ENCODE measurements at places on chromosomes 6 and 20. TPM values are rescaled to one million over a fixed set of nuclear protein-coding genes. Genes with fewer than 3 reads are reported as not detected.

LY6G6F gene
- polyA plus RNA-seq, result not detected

RTN4IP1 gene
- 8.1 TPM for polyA plus RNA-seq

GRCh38 chr20:33664085-33664761 lies 2.1 kb downstream of the C20orf144 start:
- DNase-seq, result peak; percentile 34
- no peaks in the 10 kb centered on the region for H3K27me3 ChIP-seq
- peak overlapping the region; percentile 78 for H3K4me3 ChIP-seq
- H3K27ac ChIP-seq, result peak overlapping the region; percentile 90
- H3K36me3 ChIP-seq, result peaks cover 2% of the 10 kb centered on the region
- H3K4me1 ChIP-seq, result peaks cover 31% of the 10 kb centered on the region

- H3K27me3 ChIP-seq, result no peaks in the 10 kb centered on the region
- H3K4me1 ChIP-seq, result no peaks in the 10 kb centered on the region
- H3K27ac ChIP-seq, result peak overlapping the region; percentile 96
- H3K36me3 ChIP-seq, result peaks cover 19% of the 10 kb centered on the region
- DNase-seq, result no peak
These were observed 483 bp downstream of the SMIM26 start for GRCh38 chr20:18567739-18568091.

DNA sequence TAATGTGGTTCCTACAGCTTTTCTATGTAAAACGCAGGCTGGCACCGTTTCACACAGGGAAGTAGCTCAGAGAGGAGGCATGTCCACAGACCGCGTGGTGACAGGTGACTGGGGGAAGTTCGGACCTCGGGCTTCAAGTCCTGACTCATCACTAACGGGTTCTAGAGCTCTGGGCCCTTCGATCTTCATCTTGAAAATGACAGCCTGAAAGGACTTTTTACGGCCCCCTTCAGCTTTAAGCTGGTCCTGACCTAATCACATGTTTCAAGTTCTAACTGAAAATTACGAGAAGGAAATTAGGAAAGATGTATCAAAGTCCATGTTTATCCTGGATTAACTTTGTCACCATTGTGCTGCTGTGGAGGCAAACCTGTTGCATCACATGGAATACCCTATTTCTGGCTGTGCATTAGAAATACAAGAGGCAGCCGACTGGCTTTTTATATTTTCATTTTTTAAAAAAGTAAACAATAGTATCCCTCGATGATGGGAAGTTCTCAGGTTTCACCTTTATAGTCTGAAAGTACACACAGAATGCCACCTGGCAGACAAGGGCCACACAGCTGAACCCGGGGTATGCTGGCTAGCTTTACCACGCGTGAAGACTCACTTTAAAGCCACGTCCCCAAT lies 2.0 kb downstream of the MAN1A1 start:
- H3K27ac ChIP-seq, result peak overlapping the region; percentile 94
- H3K4me1 ChIP-seq, result no peaks in the 10 kb centered on the region
- H3K4me3 ChIP-seq, result peak overlapping the region; percentile 100
- H3K27me3 ChIP-seq, result no peaks in the 10 kb centered on the region
- DNase-seq, result peak; percentile 87
- peaks cover 2% of the 10 kb centered on the region for H3K36me3 ChIP-seq

DNA sequence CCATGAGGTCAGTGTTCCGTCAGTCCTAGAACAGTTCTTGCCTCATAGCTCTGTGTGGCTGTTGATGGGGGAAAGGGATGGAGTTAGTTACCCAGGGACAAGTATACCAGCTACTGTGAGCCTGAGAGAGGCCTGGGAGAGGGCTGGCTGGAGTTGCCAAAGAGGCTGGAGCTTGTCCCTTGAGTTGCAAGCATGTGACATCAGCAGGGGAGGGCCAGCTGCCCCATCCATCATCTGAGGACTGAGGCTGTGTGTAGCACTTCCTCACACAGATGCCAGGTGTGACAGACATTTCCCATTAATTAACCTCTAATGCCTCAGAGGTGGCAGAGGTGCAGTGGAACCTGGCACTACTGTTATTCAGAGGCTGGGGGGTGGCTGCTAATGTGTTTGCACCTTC lies 131.6 kb downstream of the PHACTR3 start:
- no peak for DNase-seq
- no peaks in the 10 kb centered on the region for H3K27me3 ChIP-seq
- no peaks in the 10 kb centered on the region for H3K36me3 ChIP-seq
- no peaks in the 10 kb centered on the region for H3K4me1 ChIP-seq

ENPP4 gene
- polyA plus RNA-seq, result 4.0 TPM

DNA sequence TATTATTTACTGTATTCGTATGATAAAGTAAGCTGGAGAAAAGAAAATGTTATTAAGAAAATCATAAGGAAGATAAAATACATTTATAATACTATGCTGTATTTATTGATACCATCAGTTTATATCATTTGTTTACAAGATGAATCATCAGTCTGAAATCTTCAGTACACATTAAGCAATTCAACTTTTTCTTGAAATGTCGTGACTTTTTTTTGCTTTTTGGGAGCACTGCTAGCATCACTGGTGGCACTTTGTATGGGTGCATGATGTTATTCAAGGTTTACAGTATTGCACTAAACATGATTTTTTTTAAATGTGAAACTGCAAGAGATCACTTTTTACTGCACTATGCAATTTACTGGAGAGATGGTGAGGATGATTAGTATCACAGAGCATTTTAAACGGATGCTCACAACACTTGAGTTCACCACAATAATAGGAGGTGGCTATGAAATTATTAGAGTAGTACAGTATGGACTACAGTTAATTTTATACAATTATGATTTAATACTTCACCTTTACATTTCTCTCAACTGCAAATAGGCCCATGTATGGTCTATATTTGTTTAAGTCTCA lies 85.9 kb downstream of the SNAP25 start:
- no peak overlapping the region for H3K27ac ChIP-seq
- H3K27me3 ChIP-seq, result no peaks in the 10 kb centered on the region
- no peaks in the 10 kb centered on the region for H3K36me3 ChIP-seq
- H3K4me3 ChIP-seq, result no peak overlapping the region
- no peaks in the 10 kb centered on the region for H3K4me1 ChIP-seq
- DNase-seq, result no peak

TAAR5 gene
- not detected for polyA plus RNA-seq

DNA sequence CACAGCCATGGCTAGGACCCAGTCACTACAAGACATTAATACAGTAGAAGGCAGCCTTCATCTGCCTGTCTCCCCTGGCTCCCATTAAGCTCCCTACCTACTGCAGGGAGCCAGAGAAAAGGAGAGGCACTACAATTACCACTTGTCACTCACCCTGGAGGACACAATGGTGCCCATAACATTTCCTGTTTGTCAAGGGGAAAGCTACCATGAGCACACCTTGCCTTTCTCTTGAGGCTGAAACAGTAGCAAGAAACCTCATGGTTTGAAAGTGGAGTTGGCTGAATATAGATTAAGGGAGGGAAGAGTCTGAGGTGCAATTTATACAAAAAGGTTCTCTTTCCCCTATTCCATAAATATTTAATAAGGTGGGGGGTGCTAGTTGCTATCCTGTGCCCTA lies 27.9 kb downstream of the STK38 start:
- no peaks in the 10 kb centered on the region for H3K27me3 ChIP-seq
- no peak overlapping the region for H3K4me3 ChIP-seq
- no peak for DNase-seq
- H3K36me3 ChIP-seq, result peaks cover 22% of the 10 kb centered on the region
- H3K4me1 ChIP-seq, result peaks cover 21% of the 10 kb centered on the region
- no peak overlapping the region for H3K27ac ChIP-seq

DNA sequence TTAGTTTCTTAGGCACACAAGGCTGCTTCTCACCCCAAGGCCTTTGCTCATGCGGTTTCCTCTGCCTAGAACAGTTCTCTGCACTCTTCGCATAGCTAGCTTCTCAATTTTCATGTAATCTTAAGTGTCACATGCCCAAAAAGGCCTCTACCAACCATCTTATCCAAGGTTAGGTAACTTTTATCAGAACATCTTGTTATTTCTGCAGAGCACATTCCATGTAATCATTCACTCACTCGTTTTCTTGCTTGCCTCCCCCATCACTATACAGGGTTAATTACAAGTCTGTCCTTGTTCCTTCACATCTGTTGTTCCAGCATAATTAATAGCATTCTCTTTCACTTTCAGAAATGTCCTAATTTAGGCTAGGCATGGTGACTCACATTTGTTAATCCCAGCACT lies 53.8 kb downstream of the NCOA6 start:
- DNase-seq, result no peak
- H3K4me1 ChIP-seq, result no peaks in the 10 kb centered on the region
- H3K36me3 ChIP-seq, result peaks cover 22% of the 10 kb centered on the region

- no peaks in the 10 kb centered on the region for H3K4me1 ChIP-seq
- no peak for DNase-seq
- H3K27ac ChIP-seq, result no peak overlapping the region
- H3K27me3 ChIP-seq, result no peaks in the 10 kb centered on the region
These were observed 48.8 kb downstream of the LAMA4 start for GRCh38 chr6:112205427-112206109.

PDYN gene
- not detected for polyA plus RNA-seq

UNC5CL gene
- 57.7 TPM for polyA plus RNA-seq

- no peaks in the 10 kb centered on the region for H3K4me1 ChIP-seq
- H3K36me3 ChIP-seq, result no peaks in the 10 kb centered on the region
- no peak overlapping the region for H3K4me3 ChIP-seq
- DNase-seq, result no peak
These were observed 129.0 kb downstream of the CFAP61 start for GRCh38 chr20:20181322-20181721.

TMEM151B gene
- not detected for polyA plus RNA-seq

GRCh38 chr6:153062516-153062915 lies 60.0 kb upstream of the MTRF1L start:
- no peaks in the 10 kb centered on the region for H3K36me3 ChIP-seq
- DNase-seq, result no peak
- H3K27me3 ChIP-seq, result no peaks in the 10 kb centered on the region
- no peak overlapping the region for H3K4me3 ChIP-seq
- no peak overlapping the region for H3K27ac ChIP-seq

RUNX2 gene
- polyA plus RNA-seq, result 2.5 TPM

- H3K4me3 ChIP-seq, result no peak overlapping the region
- H3K4me1 ChIP-seq, result no peaks in the 10 kb centered on the region
- DNase-seq, result no peak
- H3K27ac ChIP-seq, result no peak overlapping the region
- no peaks in the 10 kb centered on the region for H3K27me3 ChIP-seq
These were observed 37.7 kb upstream of the B4GALT5 start for GRCh38 chr20:49751397-49751736.

DNA sequence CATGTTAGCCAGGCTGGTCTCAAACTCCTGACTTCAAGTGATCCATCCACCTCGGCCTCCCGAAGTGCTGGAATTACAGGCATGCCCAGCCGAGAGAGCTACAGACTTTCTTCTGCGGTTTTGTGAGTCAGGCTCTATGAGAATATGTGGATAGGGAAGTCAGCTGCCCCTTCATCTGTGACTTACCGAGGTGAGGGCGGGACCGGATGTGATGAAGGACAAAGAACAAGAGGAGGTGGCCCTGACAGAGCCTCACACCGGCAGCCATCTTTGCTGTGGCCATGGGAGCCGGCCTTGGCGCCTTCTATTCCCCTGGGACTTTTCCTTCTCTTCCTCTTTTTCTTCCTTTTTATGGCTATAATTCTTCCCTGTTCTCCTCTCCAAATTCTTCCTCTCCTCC lies 67.0 kb downstream of the IYD start:
- DNase-seq, result no peak
- no peaks in the 10 kb centered on the region for H3K27me3 ChIP-seq
- H3K36me3 ChIP-seq, result no peaks in the 10 kb centered on the region
- no peak overlapping the region for H3K4me3 ChIP-seq

GRCh38 chr6:111841822-111842221 lies 31.4 kb downstream of the FYN start:
- no peaks in the 10 kb centered on the region for H3K27me3 ChIP-seq
- H3K27ac ChIP-seq, result no peak overlapping the region
- H3K4me1 ChIP-seq, result peaks cover 18% of the 10 kb centered on the region
- peak; percentile 49 for DNase-seq
- no peak overlapping the region for H3K4me3 ChIP-seq
- peaks cover 3% of the 10 kb centered on the region for H3K36me3 ChIP-seq

GRCh38 chr6:112639391-112639831 lies 292.3 kb downstream of the RFPL4B start:
- no peaks in the 10 kb centered on the region for H3K27me3 ChIP-seq
- H3K4me3 ChIP-seq, result no peak overlapping the region
- H3K36me3 ChIP-seq, result no peaks in the 10 kb centered on the region
- no peak for DNase-seq

GRCh38 chr20:57652606-57653545 lies 32.6 kb upstream of the ZBP1 start:
- no peaks in the 10 kb centered on the region for H3K4me1 ChIP-seq
- no peak overlapping the region for H3K4me3 ChIP-seq

DNA sequence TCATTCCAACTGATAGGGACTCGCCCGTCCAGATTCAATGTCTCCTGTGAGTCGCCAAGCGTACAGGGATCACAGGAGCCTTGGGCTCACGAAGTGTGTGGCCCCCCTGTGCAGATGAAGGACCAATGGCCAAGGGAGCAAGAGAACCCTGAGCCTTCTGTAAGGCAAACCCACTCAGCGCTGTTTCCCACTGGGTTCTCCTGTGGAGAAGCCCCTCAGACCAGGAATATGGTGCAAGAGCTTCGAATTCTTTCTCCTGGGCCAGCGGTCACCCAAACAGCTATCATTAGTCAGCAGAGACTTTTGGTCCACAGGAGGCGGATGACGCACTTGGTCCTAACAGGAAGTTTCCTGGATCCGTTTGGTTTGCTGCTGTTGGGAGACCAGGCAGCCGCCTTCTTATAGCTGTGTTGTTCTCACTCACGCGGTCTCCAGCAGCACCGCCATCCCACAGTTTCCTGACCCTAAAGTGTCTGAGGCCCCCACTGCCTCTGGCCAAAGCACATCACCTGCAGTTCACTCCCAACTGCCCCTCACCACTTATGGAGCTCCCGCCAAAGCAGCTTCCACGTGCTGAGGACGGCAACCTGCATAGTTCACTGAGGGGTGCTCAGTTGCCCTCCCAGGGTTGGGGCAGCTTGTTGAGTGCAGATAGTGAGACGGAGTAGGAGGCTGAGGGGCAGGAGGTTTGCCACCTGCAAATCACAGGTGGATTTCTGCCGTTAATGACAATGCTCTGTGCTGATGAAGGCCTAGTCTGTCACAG lies 268.6 kb downstream of the ERMARD start:
- H3K36me3 ChIP-seq, result no peaks in the 10 kb centered on the region
- H3K4me3 ChIP-seq, result no peak overlapping the region
- DNase-seq, result no peak
- no peak overlapping the region for H3K27ac ChIP-seq
- no peaks in the 10 kb centered on the region for H3K27me3 ChIP-seq
- H3K4me1 ChIP-seq, result no peaks in the 10 kb centered on the region

DNA sequence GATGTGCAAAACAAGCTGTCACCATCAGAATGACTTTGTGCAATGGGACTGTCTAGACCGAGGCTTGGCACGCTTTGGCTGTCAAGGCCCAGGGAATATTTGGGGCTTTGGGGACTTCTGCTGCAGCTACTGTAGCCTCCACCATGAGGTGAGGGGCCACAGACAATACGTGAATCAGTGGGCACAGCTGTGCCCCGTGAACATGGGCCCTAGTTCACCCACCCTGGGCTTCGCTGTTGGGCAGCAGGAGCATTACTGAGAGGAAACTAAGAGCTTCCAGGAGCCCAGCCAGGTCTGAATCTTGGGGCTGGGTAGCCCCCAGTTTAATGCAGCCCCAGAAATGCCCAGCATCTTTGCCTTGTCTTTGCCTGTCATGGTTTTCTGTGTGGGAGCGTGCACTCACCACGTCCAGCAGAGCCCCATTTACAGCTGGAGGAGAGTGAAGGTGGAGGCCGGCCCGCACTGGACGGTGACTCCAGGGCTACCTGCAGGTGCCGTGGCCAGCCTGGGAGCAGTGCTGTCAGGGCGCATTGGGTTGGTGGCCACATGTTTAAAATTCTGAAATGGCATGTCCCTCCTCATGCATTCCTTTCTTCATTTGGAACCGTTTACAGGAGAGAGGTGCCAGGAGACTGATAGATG lies 34.7 kb downstream of the DUSP22 start:
- H3K36me3 ChIP-seq, result no peaks in the 10 kb centered on the region
- H3K27ac ChIP-seq, result no peak overlapping the region
- H3K27me3 ChIP-seq, result no peaks in the 10 kb centered on the region

BRPF3 gene
- 20.6 TPM for polyA plus RNA-seq
